ENCODE measurements at places on chromosomes 4 and X.

- no peak for DNase-seq
These were observed 1.8 kb downstream of the TLL1 start for GRCh38 chr4:165874791-165875371.

DNA sequence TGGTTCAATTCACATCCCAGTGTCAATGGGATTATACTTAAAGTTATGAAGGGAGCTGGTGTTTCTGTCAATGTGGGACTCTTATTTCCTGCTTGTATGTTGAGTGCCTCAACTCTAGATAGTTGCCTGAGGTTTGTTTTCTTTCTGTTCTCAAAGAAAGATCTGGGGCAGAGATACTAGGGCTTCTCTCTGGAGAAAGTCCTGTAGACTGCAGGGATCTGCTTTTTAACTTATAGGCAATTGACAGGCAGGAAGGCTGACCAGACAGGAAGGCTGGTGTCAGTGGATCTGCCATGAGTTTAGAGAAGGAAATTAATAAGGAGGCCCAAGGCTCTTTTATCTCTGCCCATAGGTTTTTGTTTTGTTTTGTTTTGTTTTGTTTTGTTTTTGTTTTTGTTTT is 64.0 kb upstream of the PRKX start:
- no peak for DNase-seq

DNA sequence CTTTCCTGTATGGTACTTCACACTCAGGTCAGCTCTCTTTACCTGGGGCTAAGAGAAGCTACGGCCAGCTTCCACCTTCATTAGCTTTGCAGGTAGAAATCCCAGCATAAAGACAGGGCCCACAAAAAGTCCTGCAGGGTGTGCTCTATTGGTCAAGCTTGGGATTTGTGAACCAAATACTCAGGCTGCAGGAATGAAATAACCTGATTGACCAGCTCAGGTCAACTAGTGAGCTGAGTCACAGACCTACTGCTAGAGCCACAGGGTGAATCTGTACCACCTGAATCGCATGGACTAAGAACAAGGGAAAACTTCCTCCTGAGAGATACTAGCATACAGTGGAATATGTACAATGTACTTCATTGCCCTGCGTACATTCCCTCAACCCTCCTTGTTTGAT is 172.2 kb downstream of the HHIP start:
- DNase-seq = no peak

- DNase-seq = no peak
These were observed 69.0 kb downstream of the SLC16A2 start for GRCh38 chrX:74490247-74490646.

GRCh38 chr4:11597506-11597905 is 168.8 kb upstream of the HS3ST1 start:
- no peak for DNase-seq

DNA sequence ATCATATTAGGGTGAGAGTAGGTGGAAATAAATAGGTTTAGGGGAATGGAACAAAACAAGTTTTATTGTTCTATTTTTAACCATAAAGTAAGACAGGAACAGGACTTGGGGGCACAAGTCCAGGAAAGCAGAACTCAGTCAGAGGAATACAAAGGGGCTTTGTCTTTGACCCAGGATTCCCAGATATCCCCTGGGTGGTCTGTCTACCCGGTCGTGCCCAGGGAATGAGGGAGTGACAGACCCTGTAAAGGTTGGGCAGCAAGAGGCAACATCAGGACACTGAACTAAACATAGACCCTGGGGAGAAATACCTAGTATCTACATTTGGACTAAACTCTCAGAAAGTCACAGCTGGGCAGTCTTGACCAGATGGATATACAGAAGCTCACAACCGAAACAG is 50.6 kb downstream of the PTCHD1 start:
- DNase-seq = no peak

DNA sequence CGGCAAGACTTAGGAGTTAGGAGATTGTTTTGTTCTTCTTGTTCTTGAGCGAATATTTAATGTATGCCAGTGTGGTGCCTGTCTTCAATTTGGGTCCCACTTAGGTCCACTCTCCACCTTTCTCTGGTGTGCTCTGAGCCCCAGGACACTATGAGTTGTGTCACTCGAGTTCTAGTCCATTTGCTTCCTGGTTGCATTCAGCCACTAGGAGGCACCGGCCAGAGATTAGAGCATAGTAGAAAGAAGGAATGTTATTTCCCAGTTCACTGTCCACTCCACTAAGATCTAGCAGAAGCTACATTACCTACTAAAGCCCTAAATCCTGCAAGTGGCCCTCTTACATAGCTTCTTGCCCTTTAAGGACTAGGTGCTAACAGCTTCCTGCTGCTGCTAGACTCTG is 326.9 kb downstream of the NAF1 start:
- DNase-seq = no peak

- no peak for DNase-seq
These were observed 13.6 kb downstream of the SMIM20 start for GRCh38 chr4:25927361-25928195.

DNA sequence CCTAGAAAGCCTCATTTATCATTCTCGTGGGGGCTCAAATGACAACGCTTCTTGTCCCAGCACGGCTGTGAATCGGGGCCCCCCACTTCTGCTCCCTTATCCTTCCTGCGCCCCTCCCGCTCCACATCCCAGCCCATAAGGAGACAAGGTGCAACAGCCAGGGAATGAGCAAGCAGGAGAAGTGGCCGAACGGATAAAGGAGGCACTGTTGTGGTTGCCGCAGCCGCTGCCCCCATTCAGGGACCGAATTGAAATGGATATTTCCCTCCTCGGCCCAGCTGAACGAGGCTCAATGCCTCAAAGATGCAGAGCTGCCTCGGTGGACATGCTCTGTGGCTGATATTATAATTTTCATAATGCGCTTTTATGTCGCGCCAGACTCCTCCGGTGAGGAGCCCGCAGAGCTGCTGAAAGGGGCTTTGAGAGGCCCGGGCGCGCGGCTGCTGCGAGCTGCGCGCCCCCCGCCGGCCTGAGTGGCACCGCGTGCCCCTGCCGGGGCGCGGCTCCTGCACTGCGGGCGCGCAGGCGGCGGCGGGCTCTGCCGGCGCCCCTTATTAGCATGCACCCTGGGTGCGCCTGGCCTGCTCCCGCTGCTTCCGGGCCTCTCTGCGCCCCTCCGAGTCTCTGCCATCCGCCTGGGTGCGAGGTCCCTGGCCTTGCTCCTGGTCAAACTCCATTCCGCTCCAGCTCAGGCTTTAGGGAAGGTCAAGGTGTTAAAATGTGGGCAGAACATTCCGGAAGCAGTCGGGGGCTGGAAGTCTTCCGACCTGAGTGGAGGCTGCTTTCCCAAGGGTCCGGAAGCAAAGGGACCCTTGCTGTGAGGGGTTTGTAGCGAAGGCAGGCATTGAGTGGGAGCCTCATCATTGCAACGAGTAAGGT is 68.2 kb upstream of the TMEM33 start:
- no peak for DNase-seq

DNA sequence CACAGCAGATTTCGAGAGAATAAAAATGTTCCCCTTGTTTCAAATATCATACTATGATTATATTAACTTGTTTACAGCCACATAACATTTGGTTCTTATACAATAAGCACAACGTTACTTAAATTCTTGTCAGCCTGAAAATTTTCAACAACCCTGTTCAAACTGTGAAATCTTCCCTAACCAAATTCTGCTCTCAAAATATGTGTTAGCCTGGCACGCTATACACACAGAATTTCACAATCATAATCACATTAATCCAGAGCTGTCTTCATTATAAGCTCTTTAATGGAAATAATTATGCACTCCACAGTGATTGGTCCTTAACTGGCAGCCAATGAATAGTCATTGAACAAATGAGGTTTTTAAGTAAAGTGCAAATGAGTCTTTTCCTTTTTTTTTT is 7.3 kb upstream of the PRSS12 start:
- DNase-seq = no peak

GRCh38 chr4:58760737-58761136 is 1650.6 kb upstream of the IGFBP7 start:
- DNase-seq = no peak

DNA sequence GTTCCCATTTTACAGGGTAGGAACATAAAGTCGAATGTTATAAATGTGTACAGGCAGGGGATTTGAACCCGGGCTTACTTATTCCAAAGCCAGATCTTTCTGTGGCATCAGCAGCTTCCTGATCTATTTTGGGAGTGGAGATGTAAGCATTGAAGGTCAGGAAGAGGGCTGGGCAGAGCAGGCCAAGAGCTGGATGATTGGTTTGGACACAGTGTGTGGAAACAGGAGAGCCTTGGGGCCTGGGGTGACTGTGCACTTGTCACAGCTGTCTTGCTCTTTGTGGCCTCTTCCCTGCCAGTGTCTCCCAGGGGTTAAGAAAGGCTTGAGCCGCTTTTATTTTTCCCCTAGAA is 127.9 kb upstream of the ENPP6 start:
- no peak for DNase-seq

DNA sequence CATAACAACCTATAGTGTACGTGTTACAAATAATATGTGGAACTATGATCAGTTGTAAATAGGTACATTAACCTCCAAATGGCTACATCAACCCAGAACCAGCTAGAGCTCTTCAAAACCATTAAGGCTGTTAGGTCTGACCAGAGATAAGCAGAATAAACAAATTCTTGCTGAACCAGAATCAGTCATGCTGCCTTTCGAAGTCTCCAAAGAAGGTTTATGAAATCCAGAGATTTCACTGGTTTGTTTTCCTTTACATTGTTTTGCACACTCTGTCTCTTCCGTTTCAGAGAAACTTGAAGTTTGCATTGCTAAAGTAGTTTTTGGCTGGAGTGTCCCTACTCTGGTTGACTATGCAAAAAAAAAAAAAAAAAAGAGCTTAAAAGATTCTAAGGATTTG is 177.3 kb upstream of the SLIT2 start:
- no peak for DNase-seq

GRCh38 chr4:122047456-122048425 is 95.9 kb upstream of the TRPC3 start:
- DNase-seq = no peak

GRCh38 chr4:155966731-155967395 is 13.2 kb upstream of the CTSO start:
- no peak for DNase-seq

DNA sequence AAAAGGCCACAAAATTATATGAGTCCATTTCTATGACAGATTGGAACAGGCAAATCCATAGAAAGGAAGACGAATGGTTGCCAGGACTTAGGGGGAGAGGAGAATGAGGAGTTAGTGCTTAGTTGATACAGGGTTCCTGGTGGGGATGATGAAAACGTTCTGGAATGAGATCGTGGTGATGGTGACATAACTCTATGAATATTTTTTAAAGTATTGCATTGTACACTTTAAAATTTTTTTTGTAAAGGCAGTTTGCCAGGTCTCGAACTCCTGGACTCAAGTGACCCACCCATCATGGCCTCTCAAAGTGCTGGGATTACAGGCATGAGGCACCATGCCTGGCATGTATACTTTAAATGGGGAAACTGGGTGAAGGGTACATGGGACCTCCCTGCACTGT is 9.9 kb upstream of the CCNQ start:
- no peak for DNase-seq

DNA sequence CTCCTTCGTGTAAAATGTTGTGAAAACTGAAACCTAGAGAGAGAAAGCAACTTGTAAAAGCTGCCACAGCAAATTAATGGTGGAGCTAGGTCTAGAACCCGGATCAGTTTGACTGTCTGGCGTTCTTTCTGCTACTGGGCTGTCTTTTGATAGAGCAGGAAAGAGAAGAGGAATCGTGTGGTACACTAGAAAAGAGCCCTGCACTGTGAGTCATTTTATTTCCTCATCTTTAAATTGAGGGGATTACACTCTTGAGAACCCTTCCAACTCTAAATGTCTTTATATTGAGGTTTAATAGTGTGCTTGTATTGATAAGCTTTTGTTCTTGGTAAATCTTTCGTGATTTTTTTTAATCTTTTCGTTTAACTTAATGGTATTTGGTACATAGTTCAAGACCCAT is 4.3 kb downstream of the WDR44 start:
- DNase-seq = no peak

Data from activated CD4-positive, alpha-beta T cell treated with anti-CD3 and anti-CD28 coated beads for 36 hours (primary cell).